ENCODE measurements at places on chromosomes 5 and 9.

- H3K27me3 ChIP-seq: no peaks in the 10 kb centered on the region
- no peaks in the 10 kb centered on the region for H3K36me3 ChIP-seq
- H3K27ac ChIP-seq: no peak overlapping the region
- no peak for DNase-seq
- no peaks in the 10 kb centered on the region for H3K4me1 ChIP-seq
Observed at GRCh38 chr9:80437091-80437640, 865.4 kb downstream of the TLE4 start.

- no peak overlapping the region for H3K4me3 ChIP-seq
- H3K36me3 ChIP-seq: no peaks in the 10 kb centered on the region
- H3K27me3 ChIP-seq: no peaks in the 10 kb centered on the region
- no peak for DNase-seq
- no peak overlapping the region for H3K27ac ChIP-seq
- peaks cover 5% of the 10 kb centered on the region for H3K4me1 ChIP-seq
Observed at GRCh38 chr9:126343271-126343700, 16.7 kb downstream of the MVB12B start.

DNA sequence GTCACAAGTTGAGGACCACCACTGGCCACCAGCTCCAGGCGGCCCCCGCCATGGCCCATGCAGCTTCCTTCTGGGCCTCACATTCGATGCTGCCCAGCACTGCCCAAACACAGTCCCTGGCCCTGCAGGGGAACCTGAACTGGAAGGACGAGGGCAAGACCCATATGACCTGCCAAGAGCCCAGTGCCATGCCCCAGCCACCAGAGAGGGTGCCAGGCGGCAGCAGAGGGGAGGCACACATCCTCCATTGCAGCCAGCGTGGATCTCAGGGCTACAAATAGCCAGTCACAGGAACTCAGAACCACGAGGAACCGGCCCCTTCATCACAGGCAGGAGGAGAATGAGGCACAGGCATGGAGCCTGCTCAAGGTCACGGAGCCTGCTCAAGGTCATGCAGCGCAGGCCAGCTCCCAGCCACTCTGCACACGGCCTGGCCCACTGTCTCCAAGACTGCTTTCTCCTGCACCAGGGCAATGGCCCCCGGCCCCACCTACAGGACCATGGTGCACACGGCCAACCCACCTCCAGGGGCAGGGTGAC, 69.6 kb downstream of the SEMA4D start:
- DNase-seq: no peak
- H3K4me1 ChIP-seq: peaks cover 11% of the 10 kb centered on the region
- no peak overlapping the region for H3K4me3 ChIP-seq
- H3K36me3 ChIP-seq: no peaks in the 10 kb centered on the region
- no peak overlapping the region for H3K27ac ChIP-seq

- H3K4me3 ChIP-seq: no peak overlapping the region
- no peak overlapping the region for H3K27ac ChIP-seq
- H3K36me3 ChIP-seq: no peaks in the 10 kb centered on the region
- H3K27me3 ChIP-seq: no peaks in the 10 kb centered on the region
- DNase-seq: no peak
Observed at GRCh38 chr5:91000743-91001142, 382.4 kb downstream of the ARRDC3 start.

DNA sequence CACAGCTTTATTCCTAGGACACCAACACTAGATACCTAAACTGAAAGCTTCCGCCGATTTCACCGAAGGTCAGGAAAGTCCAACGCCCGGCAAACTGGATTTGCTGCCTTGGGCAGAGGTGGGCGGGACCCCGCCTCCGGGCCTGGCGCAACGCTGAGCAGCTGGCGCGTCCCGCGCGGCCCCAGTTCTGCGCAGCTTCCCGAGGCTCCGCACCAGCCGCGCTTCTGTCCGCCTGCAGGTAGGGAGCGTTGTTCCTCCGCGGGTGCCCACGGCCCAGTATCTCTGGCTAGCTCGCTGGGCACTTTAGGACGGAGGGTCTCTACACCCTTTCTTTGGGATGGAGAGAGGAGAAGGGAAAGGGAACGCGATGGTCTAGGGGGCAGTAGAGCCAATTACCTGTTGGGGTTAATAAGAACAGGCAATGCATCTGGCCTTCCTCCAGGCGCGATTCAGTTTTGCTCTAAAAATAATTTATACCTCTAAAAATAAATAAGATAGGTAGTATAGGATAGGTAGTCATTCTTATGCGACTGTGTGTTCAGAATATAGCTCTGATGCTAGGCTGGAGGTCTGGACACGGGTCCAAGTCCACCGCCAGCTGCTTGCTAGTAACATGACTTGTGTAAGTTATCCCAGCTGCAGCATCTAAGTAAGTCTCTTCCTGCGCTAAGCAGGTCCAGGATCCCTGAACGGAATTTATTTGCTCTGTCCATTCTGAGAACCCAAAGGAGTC, at the start of gene CD274:
Gene CD274 (plus strand): TSS at position 184 of the 733 bp plus-strand sequence. CDS start 5,572 bp downstream, outside the sequence.
- peak; percentile 91 for DNase-seq
- H3K27ac ChIP-seq: peak within 1 kb of the TSS; percentile 61
- H3K36me3 ChIP-seq: no peaks in the 10 kb centered on the region
- peak within 1 kb of the TSS; percentile 63 for H3K4me3 ChIP-seq

GRCh38 chr9:83238871-83239640, 176.1 kb upstream of the RASEF start:
- no peaks in the 10 kb centered on the region for H3K4me1 ChIP-seq
- H3K27ac ChIP-seq: no peak overlapping the region
- no peak for DNase-seq
- H3K27me3 ChIP-seq: no peaks in the 10 kb centered on the region
- no peaks in the 10 kb centered on the region for H3K36me3 ChIP-seq

- H3K4me1 ChIP-seq: no peaks in the 10 kb centered on the region
- H3K36me3 ChIP-seq: no peaks in the 10 kb centered on the region
- no peaks in the 10 kb centered on the region for H3K27me3 ChIP-seq
- H3K4me3 ChIP-seq: no peak overlapping the region
- DNase-seq: no peak
Observed at GRCh38 chr5:113172231-113172826, 195.7 kb downstream of the DCP2 start.

GRCh38 chr9:126151686-126152134, 174.9 kb upstream of the MVB12B start:
- H3K4me3 ChIP-seq: no peak overlapping the region
- H3K27me3 ChIP-seq: no peaks in the 10 kb centered on the region
- H3K36me3 ChIP-seq: no peaks in the 10 kb centered on the region
- peak; percentile 13 for DNase-seq

GRCh38 chr9:75833778-75834177, 56.7 kb upstream of the PCSK5 start:
- H3K27me3 ChIP-seq: no peaks in the 10 kb centered on the region
- H3K4me1 ChIP-seq: no peaks in the 10 kb centered on the region
- no peak for DNase-seq
- no peak overlapping the region for H3K27ac ChIP-seq
- H3K4me3 ChIP-seq: no peak overlapping the region

DNA sequence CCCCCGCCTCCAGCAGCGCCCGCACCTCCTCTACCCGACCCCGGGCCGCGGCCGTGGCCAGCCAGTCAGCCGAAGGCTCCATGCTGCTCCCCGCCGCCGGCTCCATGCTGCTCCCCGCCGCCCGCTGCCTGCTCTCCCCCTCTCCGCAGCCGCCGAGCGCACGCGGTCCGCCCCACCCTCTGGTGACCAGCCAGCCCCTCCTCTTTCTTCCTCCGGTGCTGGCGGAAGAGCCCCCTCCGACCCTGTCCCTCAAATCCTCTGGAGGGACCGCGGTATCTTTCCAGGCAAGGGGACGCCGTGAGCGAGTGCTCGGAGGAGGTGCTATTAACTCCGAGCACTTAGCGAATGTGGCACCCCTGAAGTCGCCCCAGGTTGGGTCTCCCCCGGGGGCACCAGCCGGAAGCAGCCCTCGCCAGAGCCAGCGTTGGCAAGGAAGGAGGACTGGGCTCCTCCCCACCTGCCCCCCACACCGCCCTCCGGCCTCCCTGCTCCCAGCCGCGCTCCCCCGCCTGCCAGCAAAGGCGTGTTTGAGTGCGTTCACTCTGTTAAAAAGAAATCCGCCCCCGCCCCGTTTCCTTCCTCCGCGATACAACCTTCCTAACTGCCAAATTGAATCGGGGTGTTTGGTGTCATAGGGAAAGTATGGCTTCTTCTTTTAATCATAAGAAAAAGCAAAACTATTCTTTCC, 19.3 kb downstream of the CDKN2A start:
- H3K4me3 ChIP-seq: peak overlapping the region; percentile 51
- H3K27ac ChIP-seq: no peak overlapping the region
- H3K27me3 ChIP-seq: peaks cover 10% of the 10 kb centered on the region
- H3K36me3 ChIP-seq: no peaks in the 10 kb centered on the region

DNA sequence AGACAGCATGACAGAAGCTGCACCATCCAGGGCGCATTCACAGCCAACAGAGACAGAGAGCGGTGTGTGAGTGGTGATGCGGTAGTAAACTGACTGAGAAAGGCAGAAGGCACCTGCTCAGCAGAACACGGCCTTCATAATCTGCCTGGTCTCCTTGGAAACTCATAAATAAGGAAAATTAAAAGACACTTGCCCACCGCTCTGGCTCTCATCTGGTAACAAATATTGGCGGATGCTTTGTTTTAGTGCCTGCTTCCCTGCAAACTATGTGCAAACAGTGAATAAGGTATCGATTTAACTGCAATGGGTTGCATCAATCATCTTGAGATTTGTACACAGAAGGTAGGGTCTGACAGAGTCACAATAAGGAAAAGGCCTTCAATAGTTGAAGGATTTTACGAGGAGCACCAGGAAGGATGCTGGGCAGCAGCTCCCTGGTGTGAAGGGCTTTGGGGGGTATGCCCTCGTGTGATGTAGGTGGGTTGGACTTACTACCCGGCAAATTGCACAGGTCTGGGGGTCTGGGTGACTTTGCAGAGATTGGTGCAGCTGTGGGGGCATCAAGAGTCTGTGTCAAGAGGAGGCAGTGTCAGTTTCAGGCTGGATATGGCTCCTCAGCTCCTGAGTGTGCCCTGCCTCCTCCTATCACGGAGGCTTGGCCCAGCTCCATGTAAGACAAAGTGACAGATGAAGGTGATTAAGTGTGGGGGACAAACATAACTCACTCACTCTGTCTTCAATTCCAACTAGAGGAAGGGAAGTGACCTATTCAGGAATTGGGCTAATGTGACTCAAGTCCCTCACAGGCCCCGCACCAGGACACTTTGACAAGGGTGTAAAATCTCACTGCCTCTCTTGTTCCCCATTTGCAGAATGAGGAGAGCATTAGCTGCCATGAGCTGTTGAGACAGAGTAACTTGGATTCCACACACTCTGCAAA, 166.7 kb downstream of the ICE1 start:
- no peaks in the 10 kb centered on the region for H3K27me3 ChIP-seq
- H3K27ac ChIP-seq: no peak overlapping the region
- H3K4me3 ChIP-seq: no peak overlapping the region
- no peak for DNase-seq
- no peaks in the 10 kb centered on the region for H3K4me1 ChIP-seq

- H3K36me3 ChIP-seq: no peaks in the 10 kb centered on the region
- H3K4me1 ChIP-seq: peaks cover 8% of the 10 kb centered on the region
- H3K27ac ChIP-seq: peak overlapping the region; percentile 70
- DNase-seq: no peak
- H3K27me3 ChIP-seq: no peaks in the 10 kb centered on the region
Observed at GRCh38 chr5:16869821-16870796, 66.0 kb downstream of the MYO10 start.

DNA sequence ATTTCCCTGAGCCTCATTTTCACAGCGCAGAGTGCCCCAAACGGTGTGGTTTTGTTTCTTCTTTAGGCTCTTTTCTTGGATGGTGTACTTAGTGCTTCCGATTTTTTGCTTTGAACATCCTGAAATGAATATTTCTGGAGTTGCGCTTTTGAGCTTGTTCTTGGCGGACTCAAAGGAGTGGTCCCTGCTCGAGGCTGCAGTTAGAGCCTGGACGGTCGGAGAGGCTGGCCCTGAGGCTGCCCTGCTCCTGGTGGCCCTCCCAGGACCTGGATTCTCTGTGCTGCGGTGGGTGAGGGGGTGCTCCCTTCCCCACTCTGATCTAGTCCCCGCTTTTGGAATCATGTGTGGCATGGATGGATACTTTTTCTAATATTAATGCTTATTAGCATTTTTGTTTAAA, 291.8 kb upstream of the IRX4 start:
- no peak overlapping the region for H3K27ac ChIP-seq
- DNase-seq: no peak
- no peak overlapping the region for H3K4me3 ChIP-seq
- H3K27me3 ChIP-seq: no peaks in the 10 kb centered on the region

DNA sequence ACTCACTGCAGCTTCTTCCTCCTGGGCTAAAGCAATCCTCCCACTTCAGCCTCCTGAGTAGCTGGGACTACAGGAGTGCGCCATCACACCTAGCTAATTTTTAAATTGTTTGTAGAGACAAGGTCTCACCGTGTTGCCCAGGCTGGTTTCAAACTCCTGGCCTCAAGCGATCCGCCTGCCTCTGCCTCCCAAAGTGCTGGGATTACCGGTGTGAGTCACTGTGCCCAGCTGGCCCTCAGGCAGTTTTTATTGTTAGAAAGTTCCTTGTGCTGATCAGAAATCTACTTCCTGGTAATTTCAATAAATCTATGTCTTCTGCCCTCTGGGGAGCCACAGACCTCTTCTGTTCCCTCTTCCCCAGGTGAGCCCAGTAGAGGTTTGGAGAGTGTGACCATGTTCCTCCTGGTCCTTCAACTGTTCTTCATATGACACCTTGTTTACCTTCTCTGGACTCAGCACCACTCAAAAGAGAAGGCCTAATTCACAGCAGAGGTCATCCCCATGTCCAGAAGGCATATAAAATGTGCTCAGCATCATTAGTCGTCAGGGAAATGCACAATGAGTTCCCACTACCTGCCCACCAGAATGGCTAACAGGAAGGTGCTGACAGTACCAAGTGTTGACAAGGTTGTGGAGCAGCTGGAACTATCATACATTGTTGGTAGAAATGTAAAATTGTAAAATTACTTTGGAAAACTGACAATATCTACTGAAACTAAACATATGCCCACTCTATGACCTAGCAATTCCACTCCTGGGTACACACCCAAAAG, 10.4 kb downstream of the TMOD1 start:
- no peak overlapping the region for H3K4me3 ChIP-seq
- DNase-seq: no peak
- no peaks in the 10 kb centered on the region for H3K27me3 ChIP-seq
- no peaks in the 10 kb centered on the region for H3K4me1 ChIP-seq

Data from testis (tissue), 5 donors.